ENCODE measurements at places on chromosomes 13 and 19.

DNA sequence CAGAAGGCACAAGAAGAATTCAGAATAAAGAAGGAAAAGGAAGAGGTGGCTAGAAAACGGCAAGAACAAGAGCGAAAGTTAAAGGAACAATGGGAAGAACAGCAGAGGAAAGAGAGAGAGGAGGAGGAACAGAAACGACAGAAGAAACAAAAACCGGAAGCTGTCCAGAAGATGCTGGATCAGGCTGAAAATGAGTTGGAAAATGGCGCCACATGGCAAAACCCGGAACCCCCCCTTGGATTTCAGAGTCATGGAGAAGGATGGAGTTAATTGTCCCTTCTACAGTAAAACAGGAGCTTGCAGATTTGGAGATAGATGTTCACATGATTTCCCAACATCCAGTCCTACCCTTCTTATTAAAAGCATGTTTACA lies 6.7 kb downstream of the CD209 start:
- DNase-seq = no peak

- DNase-seq = no peak
These were observed 39.1 kb downstream of the TEX26 start for GRCh38 chr13:30971575-30971974.

DNA sequence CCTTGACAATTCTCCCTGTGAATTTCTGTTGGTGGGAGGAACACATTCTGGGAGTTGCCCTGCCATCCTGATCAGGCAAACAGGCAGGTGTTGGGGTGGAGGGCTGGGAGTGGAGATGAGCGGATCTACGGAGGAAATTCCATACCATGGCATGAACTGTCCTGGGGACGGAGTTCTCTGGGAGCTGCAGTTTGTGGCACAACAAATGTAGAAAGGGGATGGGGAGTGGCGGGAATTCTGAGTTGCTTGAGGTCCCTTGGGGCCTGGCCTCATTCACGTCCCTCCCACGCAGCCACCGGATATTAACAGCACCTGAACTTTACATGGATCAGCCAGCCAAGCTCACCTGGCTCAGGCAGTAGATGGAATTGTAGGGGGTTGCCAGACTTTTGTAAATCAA lies 70.0 kb downstream of the CHST8 start:
- DNase-seq = no peak

- DNase-seq = no peak
These were observed 72.9 kb downstream of the FGF14 start for GRCh38 chr13:102328909-102329308.

DNA sequence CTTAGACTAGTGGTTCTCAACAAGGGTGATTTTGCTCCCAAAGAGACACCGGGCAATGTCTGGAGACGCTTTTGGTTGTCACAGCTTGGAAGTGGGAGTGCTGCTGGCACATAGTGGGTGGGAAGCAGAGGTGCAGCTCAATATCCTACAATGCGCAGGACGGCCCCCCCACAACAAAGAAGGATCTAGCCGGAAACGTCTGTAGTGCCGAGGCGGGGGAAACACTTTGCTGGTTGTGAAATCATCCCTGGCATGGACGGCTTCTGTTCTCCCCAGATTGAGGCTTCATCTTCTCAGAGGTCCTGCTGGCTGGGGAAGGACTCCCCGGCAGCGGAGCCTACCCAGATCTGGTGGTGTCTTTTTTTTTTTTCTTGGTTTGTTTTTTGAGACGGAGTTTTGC lies 13.4 kb upstream of the SYT5 start:
- DNase-seq = no peak

- DNase-seq = no peak
These were observed 44.0 kb downstream of the WDFY2 start for GRCh38 chr13:51628059-51628852.

DNA sequence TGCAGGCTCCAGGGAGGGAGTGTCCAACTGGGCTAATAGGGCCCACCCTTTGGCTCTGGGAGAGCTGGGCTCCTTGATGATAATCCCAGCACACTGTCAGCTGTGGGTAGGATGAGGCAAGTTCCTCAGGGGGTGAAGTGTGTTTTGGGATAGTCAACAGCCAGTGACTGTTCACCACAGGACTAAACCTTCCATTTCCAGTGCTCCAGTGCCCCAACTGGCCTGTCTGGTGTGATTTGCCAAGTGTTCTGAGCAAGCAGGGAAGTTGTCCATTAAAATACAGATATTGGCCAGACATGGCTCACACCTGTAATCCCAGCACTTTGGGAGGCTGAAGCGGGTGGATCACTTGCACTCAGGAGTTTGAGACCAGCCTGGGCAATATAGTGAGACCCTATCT lies 150.9 kb downstream of the TM9SF2 start:
- no peak for DNase-seq

DNA sequence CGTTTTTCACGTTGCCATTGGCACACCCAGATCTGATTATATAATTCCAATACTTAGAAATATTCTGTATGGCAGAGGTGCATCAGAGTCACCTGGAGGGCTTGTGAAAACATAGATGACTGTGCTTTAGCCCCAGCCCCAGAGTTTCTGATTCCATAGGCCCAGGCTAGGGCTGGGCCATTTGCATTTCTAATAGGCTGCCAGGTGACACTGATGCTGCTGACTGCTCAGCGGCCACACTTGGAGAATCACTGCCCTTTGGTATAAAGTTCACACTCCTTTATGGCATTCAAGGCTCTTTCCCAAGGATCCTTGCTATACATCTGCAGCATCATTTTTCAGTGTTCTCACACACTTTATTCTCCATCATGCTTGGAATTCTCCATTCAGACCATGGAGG lies 137.1 kb downstream of the AKAP11 start:
- DNase-seq = no peak

DNA sequence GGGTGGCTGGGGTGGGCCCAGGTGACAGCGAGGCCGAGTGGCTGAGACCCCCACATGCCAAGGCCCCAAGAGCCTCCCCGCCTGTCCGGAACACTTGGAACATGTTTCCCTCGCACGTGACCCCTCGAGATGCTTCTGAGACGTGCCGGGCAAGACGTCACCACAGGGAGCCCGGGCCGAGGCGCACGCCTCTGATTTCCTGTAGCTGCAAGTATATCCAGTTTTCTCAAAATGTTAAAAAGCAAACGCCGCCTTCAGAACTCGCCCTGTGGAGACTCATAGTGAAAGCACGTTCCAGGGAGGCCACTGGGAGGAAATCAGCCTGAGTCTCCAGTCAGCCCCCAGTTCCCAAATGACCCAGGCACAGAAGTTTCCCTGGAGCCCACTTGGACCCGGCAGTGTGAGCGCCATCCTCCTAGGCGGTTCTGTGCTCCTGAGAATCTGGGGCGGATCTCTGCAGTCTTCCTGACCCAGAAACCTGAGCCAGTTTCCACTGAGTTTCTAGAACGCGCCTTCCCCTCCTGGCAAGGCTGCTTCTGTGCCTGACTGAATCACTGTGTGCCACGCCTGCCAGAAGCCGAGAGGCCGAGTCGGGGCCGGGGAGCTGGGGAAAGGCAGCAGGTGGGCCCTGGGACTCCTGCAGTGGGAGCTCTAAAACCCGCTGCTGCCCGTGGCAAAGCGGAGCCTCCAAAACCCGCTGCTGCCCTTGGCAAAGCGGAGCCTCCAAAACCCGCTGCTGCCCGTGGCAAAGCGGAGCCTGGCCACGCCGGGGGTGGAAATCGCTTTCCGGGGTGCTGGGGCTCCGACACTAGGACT lies 179.3 kb downstream of the KDM4B start:
- no peak for DNase-seq

- DNase-seq = no peak
These were observed 1110.0 kb upstream of the PCDH20 start for GRCh38 chr13:62525652-62526051.

DNA sequence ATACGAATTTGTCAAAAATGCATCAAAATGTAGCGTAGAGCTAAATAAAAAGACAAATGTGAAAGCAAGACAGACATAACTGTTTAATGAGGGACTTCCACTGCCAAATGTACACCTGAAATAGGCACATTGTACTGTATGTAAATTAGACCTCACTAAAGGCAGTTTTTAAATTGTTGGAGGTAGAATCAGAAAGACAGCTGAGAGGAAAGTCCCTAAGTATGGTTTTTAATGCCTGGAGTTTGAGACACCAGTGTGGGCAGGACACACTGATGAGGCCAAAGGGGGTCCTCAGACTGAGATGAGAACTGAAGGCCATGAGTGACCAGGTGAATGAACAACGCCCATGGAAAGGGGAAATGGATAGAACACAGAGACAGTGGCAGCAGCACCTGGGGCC lies 22.9 kb downstream of the MED26 start:
- no peak for DNase-seq

- DNase-seq = no peak
These were observed 3.7 kb downstream of the PRKACA start for GRCh38 chr19:14113762-14114414.

DNA sequence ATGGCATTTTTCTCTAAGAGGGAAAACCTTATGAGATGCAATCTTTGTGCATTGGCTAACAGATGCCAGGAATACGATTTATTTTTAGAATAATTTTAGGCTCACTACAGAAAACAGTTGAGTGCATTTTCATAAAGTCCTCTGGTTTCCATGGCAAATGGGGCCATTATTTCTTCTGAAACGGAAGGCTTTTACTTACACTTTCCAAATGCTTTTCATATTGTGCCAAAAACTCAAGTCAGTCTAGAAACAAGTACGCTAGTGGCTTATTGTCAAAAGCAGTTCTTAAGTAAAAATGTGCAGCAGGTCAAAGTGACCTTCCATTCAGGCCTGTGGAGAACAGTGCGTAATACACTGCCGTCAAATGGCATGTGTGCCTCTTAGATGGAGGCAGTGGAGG lies 628.7 kb downstream of the EFNB2 start:
- DNase-seq = no peak

DNA sequence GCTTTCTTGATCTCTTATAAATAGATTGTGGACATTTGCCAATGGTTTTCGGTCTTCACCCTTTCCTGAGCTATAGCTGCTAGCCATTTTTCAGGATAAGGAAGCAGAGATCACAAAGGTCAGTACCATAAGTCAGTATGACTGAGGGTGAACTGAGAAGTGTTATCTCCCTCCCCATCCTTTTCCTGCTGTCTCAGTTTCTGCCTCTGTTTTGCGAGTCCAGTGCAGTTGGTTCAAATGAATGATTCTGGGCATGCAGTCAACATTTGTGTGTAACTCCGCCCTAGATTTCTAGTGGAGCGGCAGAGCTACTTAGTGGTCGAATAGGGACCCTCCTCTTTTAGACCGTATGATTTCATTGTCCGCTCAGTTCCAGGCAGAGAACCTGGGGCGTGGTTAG lies 460.8 kb upstream of the ARGLU1 start:
- DNase-seq = no peak

GRCh38 chr13:113584870-113585671 lies 518 bp downstream of the TFDP1 start:
- no peak for DNase-seq

GRCh38 chr19:58332697-58333096 lies 5.9 kb downstream of the ZSCAN22 start:
- no peak for DNase-seq

GRCh38 chr13:73138276-73138637 lies 79.5 kb downstream of the KLF5 start:
- no peak for DNase-seq

DNA sequence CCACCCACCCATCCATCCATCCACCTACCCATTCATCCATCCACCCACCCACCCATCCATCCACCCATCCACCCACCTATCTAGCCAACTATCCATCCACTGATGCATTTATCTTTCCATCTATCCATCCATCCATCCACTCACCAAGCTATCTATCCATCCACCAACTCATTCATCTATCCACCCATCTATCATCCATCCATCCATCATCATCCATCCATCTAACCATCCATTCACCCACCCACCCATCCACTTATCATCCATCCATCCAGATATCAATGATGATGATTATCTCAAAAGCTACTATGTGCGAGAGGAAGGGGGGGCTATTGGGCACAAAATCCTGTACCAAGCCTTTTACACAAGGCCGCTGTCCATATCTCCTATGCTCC lies 5.5 kb downstream of the YIF1B start:
- no peak for DNase-seq

DNA sequence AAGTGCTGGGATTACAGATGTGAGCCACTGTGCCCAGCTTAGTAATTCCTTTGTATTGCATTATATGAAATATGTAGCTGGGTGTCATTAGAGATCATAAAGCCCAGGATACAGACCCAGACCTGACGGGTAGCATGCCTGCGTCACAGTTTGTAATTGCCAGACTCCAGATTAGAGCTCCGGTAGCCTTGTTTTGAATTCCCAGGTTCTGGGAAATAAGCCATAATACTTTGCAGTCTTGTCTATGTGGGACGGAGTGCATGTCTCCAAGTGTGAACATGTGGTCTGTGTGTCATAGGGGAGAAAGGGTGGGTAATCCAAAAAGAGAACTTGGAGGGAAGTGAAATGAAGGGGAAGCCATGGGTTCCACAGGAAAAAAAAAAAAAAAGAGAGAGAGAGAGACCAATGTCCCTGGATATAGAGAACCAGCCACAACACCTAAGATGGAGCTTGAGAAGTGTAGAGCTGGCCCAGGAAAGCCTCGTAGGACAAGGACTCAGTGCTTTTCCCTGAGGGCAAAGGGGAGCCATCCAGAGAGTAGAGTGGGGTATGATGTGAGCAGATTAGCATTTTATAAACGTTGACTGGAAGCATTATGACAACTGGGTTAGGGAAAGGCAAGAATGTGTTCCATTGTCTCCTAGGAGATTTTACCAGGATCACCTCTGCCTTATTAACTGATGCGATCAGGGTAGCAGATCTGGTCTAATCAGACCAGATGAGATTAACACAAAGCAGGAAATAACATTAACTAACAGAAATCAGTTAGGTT lies 2.6 kb downstream of the ZSCAN4 start:
- no peak for DNase-seq

GRCh38 chr13:87684850-87685742 lies 13.9 kb downstream of the SLITRK5 start:
- DNase-seq = no peak

DNA sequence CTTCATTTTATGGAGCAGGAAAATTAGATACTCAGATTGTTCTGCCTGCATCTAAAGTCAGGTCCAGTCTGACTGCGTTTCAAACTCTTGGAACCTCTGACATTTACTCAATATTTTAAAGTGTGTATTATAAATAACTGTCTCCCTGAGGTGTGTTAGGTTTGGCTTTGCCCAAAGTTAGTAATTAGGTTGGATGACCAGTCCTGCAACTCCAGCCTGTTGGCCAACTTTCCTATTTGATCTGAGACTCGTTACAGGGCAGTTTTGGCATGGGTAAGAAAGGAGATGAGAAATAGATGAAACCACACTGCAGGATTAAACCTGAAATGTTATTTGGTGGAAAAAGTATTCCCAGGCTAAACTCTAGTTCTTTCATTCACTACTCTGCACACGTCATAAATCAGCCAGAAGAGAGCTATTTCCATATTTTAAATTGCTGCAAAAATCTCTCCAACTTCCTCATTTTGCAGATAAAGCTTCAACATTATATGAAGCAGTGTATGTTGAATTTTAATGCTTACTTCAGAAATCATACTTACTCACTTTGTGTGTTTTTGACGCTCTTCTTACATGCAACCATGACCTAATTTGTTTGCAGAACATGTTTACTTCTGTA lies 357.1 kb downstream of the DCT start:
- no peak for DNase-seq

All from AG04449 (cell line).